ENCODE measurements at places on chromosomes 5 and 9. TPM values are rescaled to one million over a fixed set of nuclear protein-coding genes. Genes with fewer than 3 reads are reported as not detected.

- no peak for DNase-seq
Observed at GRCh38 chr9:133888809-133889491, 103.2 kb downstream of the VAV2 start.

GRCh38 chr9:12425878-12426864 lies 267.0 kb upstream of the TYRP1 start:
- DNase-seq, result no peak

DNA sequence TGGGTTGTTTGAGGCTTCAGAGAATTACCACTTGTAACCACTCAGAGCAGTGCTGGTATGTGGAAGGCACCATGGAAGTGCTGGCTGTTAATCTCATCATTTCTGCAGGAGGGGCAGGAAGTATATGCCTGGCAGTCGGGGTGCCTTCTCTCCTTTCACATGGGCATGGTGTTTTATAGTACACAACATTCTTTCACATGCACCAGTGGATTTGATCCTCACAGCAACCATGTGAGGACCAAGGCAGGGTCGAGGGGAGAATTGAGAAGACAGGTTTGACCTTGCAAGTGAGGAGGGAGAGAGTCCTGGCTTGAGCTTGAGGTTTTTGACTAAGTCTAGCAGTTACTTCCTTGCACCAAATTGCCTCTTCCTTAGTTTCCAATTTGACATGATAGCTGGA lies 38.0 kb upstream of the TRPC7 start:
- no peak for DNase-seq

- no peak for DNase-seq
Observed at GRCh38 chr5:78830528-78831046, 154.5 kb downstream of the ARSB start.

CD72 gene
- 1.4 TPM for total RNA-seq

DNA sequence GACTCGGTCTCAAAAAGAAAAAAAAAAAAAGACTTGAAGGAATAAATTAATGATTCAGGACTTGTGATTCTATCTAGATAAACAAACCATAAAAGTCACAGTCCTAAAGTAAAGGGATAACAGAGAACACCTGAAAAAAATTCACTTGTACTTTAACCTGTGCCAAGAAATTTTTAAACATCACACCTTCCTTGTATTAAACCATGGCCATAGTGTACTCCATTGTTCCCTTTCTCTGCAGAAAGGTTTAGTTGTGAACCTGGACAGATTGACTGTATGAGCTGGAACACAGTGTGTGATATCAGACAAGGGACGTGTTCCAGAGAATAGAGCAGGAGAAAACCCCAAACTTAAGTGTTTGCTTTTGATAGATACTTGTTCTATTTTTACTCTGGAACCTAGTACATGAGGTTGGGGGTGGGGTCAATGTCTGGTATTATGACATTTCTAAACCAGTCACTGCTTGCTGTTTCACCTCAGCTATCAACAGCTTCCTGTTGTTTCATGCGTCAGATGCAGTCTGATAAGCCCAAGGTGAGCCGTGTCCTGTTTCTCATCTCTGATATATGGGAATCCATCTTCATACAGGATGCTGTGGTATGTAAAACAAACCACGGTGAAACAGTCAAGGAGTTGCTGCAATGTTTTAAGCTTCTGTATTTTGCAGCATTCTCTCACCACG lies 62.5 kb upstream of the ITGA1 start:
- DNase-seq, result no peak

SPINK1 gene
- not detected for total RNA-seq

GRCh38 chr5:86536396-86536795 lies 81.3 kb upstream of the COX7C start:
- no peak for DNase-seq
